HS-5 (cell line): ENCODE measurements at places on chromosomes 5 and 9.

- DNase-seq: no peak
Observed at GRCh38 chr9:134765785-134766184, 114.8 kb upstream of the FCN2 start.

DNA sequence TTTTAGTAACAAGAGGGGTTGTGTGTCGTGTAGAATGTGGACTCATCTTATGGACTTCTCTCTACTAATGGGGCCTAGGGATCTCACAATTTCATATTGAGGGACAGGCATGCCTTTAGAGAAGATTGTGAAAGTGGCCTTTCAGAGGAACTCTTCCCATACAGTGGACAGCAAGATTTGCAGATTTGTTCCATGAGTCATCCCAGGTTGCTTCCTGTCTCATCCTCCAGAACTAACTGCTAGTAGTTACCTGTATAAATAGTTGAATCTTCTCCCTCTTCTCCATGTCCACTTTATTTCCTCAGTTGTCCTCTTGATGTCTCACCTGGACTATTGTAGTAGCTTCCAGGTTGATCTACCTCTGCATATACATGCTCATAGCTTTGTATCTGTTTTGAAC lies 997.5 kb upstream of the CTNND2 start:
- no peak for DNase-seq

DNA sequence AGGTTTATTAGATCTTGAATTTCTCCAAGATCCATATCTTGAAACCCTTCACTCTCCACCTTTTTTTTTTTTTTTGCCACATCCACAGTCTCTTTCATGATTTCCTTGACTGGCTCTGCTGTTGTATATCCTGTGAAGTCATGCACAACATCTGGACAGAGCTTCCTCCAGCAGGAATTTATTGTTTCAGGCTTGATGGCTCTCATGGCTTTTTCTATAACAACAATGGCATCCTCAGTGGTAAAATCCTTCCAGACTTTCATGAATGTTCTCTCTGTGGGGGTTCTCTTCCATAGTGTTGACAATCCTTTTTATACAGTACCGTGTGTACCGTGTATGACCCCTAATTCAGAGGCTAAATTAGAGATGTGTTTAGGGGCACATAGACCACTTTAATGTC lies 24.0 kb downstream of the RANBP17 start:
- no peak for DNase-seq

DNA sequence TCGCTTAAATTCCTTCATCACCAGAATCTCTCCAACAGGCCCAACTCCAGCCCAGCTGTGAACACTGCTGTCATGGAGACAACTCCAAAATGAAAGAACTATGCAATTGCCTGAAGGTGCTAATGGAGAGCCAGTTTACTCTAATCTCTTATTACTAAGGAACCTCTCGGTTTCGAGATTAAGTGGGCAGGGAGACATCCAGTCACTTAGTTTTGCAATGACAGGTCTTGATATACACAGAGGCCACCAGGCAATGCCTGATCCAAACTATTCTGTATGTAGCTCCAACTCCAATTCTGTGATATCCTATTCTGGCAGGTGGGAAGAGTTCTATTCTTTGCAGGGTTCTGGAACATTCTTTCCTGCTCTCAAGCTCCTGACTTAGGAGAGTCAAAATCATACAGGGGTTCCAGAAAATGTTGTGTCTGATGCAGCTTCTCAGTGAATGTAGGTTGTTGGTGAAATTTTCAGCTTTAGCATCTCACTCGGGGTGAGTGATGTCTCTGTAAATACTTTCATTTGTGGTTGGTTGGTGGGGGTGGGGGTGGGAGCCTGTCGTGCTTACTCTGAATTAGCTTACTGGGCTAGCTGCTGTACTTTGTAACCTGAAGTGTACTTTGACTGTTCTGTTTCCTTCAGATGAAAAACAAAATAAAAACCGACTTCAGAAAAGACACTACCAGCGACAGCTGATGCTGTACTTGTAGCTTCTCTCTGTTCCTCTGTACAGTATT lies 170.9 kb downstream of the PALM2AKAP2 start:
- DNase-seq: no peak

DNA sequence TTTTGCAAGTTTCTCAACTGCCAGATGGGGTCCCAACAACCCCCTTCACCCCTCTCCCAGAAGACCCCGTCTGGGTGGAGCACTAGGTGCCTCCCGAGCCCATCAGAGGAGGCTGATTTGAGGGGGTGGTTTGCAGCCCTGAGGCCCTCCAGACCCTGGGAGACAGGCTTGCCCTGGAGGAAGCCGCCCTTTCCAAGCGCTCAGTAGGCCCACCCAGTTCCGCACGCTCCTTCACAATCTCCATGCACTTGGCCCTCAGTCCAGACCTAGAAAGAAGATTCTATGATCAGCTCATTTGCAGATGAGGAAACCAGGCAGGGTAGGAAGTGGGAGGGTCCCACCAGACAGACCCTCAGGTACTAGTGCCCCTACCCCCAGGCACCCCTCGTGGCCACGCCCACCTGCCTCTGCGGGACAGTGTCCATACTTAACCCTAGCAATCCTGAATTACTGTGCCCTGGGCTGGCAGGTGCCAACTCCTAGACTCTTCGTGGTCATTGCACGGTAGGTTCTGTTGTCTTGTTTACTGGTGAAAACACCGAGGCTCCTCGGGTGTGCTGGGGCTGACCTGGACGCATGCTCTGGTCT lies 22.3 kb downstream of the OR2V1 start:
- DNase-seq: no peak

- peak; percentile 70 for DNase-seq
Observed at GRCh38 chr5:73363911-73364730, 84.5 kb downstream of the FOXD1 start.

- DNase-seq: no peak
Observed at GRCh38 chr9:72306761-72307160, 58.2 kb downstream of the ZFAND5 start.

GRCh38 chr5:148859703-148860102 lies 33.3 kb downstream of the ADRB2 start:
- no peak for DNase-seq

- no peak for DNase-seq
Observed at GRCh38 chr5:3601061-3601710, 5.6 kb downstream of the IRX1 start.
